ENCODE measurements at places on chromosomes 16 and 17. TPM values are rescaled to one million over a fixed set of nuclear protein-coding genes. Genes with fewer than 3 reads are reported as not detected.

GRCh38 chr16:27721531-27722181 lies 171.7 kb downstream of the KATNIP start:
- DNase-seq: no peak

GRCh38 chr17:13806092-13806491 lies 204.4 kb upstream of the HS3ST3A1 start:
- no peak for DNase-seq

DNA sequence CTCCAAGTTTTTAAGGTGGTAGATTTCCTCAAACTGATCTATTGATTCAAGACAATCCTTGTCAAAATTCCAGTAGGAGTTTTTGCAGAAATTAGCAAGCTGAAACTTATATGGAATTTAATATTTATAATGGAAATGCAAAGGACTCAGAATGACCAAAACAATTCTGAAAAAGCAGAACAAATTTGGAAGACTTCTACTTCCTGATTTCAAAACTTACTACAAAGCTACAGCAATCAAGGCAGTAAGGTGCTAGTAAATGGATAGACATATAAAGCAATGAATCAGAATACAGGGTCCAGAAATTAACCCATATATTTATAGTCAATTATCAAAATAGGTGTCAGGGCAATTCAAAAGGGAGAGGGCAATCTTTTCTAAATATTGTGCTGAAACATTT lies 11.8 kb upstream of the IL21R start:
- DNase-seq: no peak

DNA sequence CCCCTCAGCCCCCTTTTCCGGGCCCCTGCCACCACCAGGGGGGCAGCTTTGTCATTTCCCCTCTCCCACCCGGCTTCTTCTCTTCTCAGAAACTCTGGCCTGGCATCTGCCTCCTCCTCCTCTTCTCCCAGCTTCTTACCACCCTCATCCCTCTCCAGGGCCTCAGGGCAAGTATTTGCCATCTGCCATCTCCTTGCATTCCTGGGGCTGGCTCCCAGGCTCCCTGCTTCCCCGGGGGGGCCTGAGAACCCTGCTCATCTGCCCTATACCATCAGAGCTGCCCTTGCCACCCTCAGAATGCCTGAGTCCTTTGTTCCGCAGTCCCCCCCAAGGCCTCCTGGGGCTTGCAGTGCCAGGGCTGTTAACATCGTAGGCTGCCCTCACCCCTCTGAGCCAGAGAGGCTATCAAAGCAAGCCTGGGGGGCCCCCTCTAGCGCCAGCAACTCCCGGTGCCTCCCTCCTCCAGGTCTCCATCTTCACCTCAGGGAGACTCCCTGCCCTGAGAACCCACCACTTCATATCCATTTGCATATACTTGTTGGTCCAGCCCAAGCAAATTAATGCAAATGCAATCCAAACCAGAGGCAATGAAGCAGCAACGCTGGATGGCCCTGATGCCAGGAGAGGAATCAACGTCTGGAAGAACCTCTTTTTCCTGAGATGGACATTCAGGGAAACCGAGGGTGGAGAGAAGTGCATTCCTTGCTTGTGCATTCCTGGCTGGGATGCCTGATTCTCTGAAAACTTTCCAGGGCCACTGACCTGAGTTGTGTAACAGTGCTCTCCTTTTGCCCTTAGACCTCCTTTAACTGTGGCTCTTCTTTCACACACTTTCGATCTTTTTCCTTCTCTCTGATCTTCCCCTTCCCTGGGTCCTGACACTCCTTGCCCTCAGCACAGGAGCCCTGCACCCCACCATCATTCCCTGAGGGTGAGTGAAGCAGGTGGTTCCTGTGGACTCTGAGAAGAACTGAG lies 20.7 kb upstream of the SP2 start:
- DNase-seq: no peak

- no peak for DNase-seq
Observed at GRCh38 chr16:88526008-88526905, 43.9 kb upstream of the ZC3H18 start.

- DNase-seq: no peak
Observed at GRCh38 chr17:80878876-80879722, 112.5 kb upstream of the CHMP6 start.

- no peak for DNase-seq
Observed at GRCh38 chr17:76543826-76544545, 4.1 kb downstream of the PRCD start.

DNA sequence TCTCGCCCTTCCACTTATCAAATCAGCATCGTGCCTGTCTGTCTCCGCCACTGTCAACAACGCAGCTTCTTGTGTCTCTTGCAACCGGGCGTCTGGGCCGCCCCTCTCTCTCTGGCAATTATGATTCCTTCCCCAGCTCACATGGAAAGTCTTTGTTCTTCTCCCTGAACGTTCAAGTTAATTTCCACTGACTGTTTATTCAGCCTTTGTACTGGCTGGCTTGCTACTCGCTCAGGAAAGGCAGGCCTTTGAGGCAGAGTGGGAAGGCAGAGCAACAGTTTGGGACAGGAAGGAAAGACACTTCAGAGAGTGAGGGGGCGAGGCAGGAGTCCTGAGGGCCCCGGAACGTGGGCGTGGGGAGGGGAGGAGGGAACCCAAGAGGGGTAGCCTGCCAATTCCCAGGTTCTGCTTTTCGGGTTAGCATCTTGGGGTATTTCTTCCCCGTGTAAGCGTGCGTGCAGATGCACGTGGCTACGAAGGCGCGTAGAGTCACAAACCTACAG lies 50.8 kb downstream of the AKAP1 start:
- DNase-seq: peak; percentile 52

GRCh38 chr17:79977161-79977631 lies 58.5 kb downstream of the TBC1D16 start:
- no peak for DNase-seq

- peak; percentile 83 for DNase-seq
Observed at GRCh38 chr17:7650509-7651096, at the start of gene ATP1B2. ATP1B2 (plus strand) TSS chr17:7650926; CDS start chr17:7651519, 593 bp downstream.

GRCh38 chr17:40345161-40345993 lies 19.2 kb downstream of the GJD3 start:
- DNase-seq: peak; percentile 72

DNA sequence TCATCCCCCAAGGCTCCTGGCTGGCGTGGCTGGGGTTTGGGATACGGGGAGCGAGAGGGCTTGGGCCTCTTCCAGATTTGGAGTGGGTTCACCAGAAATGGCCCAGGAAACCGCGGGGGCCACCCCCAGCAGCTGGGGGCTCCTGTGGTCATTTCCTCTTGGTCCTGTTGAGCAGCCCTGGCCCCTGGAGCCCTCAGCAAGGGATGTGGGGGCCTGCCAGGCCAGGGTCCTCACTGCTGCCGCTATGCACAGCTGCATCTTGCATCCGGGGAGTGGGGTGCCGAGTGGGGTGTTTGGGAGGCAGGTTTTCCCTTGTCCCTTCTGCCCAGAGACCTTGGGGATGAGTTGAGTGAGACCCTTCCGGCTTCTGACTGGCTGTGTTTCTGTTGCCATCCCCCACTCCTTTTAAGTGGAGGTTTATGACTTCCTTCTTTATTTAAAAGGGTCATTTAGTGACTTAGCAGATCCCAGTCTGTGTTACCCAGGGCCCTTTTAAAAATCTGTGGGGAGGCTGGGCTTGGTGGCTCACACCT lies 319.8 kb downstream of the SEC14L1 start:
- no peak for DNase-seq

DNA sequence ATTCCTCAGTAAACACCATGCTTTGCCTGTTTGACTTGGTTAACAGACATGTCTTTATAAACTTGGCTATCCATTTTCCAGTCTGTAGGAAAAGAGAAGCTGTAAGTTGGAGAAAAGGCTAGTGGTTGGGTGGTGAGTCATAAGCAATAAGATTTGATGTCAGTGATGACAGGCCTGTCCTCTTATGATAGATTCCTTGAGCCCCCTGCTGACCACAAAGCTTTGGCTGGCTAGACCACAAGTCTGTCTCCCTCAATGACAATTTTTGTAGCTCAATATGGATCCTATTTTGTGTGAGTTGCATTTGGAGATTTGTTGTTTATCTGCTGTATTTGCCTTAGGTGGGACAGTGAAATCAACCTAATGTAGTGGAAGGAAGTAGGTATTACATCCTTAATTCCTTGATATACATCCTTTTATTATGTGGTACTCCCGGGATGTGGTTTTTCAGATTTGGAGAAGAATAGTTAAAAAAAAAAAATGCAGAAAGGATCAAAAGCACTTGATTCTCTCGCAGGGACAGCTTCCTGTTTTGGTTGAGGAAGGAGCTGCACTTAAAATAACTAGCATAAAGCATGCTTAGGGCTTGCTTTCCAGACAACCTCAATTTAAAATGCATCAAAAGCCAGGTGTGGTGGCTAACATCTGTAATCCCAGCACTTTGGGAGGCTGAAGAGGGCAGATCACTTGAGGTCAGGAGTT lies 67.4 kb downstream of the SIAH1 start:
- no peak for DNase-seq

DNA sequence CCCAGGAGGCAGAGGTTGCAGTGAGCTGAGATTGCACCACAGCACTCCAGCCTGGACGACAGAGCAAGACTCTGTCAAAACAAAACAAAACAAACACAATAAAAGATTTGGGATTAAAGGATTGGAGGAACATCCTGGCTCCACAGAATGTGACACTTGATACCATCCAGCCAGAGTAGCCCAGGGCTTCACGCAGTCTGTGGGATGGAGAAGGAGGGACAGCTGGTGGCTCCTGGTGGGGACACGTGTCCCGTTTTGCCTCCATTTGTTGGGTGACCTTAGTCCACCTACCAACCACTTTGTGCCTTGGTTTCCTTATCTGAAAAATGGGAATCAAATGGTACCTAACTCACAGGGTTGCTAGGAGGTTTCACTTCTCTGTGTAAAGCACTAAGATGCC lies 12.4 kb upstream of the CYB561 start:
- no peak for DNase-seq

Gene GH2
- not detected for total RNA-seq

Gene CARD14
- total RNA-seq: 0.41 TPM

Gene TAOK2
- total RNA-seq: 58.3 TPM

Gene CCL13
- total RNA-seq: 1.2 TPM

Gene CD300A
- 2.4 TPM for total RNA-seq

Gene TBC1D3
- not detected for total RNA-seq

Gene ZG16
- total RNA-seq: not detected

Gene FADS6
- 0.82 TPM for total RNA-seq

Gene RAC3
- total RNA-seq: 110 TPM

All from frontal cortex (tissue), 4 donors.